Stimulated activated CD8-positive, alpha-beta memory T cell treated with anti-CD3 and anti-CD28 coated beads, Interleukin-4, amount 100 ng/mL, for 1 hour (primary cell): ENCODE measurements at places on chromosomes 4 and X.

DNA sequence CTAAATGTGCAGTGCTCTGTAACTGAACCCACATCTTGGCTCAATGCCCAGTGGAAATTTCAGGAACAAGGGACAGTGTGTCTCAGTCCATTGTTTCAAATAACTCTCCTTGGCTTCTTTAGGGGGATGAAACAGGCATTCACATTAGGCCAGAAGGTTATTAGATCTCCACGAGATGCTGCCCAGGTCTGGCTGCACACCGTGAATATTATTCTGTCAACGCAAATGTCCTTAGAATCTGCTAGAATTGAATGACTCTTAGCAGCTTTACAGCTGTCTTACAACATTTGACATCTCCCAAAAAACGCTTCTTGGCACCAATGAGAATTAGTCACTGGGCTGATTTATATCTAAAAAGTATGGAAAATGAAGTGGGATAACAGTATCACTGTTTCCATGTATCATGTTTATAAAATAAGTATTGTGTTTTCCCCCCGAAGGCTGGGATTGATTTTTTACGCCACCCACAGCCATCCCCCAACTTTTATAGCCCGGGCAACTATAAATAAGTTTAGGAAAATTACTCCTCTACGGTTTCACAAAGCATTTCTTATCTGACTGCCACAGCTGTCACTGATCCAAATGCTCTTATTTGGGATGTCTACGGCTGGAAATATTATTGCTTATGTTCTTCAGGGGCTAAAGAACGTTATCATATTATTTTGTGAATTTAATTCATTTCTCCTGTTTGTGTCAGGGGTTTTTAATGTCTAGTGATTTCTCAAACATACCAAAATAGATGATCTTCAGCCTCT is 559.7 kb upstream of the FAT1 start:
- DNase-seq, result no peak

- no peak for DNase-seq
These were observed 70.2 kb downstream of the SUPT20HL2 start for GRCh38 chrX:24243692-24244091.

DNA sequence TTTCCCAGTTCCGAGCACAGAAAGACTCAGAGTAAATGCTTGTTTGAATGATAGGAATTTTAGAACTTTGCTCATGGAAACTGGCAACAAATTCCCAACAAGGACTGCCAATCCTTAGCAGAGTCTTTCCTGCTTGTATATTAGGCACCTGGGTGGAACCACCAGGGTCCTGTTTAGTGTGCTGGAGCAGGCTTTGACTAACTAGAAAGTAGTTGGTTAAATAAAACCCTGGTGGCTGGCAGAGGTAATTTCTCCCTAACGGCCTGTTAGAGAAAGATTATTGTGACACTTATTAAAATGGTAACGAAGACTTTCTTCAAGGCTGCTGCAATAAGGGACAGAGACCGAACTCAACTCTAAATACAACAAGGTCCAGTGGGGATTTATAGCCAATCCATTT is 103.6 kb upstream of the TEX13D start:
- DNase-seq, result no peak

- DNase-seq, result no peak
These were observed 3.7 kb upstream of the FAT1 start for GRCh38 chr4:186727169-186727976.

GRCh38 chr4:183988874-183989273 is 83.8 kb downstream of the STOX2 start:
- DNase-seq, result no peak

- DNase-seq, result no peak
These were observed 2184.4 kb upstream of the AGA start for GRCh38 chr4:179626687-179627086.

DNA sequence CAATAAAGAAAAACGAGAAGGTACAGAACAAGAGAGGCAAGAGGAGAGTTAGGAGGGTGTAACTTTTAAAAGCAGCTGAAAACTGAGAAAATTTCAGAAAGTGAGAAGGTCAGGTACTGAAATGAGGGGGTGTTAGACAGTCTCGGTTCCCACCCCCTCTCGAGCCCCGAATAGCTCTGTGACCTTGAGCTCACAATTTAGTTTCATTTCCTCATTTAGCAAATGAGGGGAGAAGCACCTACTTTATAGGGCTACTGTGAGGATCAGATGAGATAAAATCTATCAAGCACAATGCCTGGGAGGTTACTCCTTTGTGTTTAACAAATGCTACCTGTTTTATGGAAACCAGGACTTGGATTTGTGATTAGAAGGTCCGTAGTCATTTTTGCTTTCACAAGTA is 4.9 kb downstream of the UGT8 start:
- no peak for DNase-seq

GRCh38 chrX:96837808-96838207 is 45.9 kb upstream of the RPA4 start:
- DNase-seq, result no peak

DNA sequence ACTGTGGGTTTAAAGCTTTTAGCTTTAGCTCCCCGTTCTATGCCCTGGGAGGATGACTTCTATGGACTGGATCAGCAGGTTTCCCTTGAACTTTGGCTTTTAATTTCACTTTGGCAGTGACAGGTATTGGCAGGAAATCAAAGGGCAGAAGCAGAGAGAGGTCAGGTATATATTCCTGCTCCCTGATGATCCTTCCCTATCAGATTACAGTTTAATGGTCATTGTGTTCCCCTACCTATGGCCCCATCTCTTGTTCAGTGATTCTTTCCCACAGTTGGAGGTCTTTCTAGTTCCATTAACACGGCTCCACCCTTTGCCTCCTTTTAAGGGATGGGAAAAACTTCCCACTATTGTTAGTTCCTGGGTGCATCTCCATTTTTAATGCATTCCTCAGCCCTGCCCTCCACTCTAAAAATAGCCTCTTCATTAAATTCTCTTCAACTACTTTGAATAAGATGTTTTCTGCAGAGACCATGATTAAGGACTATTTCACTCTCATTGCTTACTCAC is 107.8 kb upstream of the TMEM47 start:
- DNase-seq, result no peak

DNA sequence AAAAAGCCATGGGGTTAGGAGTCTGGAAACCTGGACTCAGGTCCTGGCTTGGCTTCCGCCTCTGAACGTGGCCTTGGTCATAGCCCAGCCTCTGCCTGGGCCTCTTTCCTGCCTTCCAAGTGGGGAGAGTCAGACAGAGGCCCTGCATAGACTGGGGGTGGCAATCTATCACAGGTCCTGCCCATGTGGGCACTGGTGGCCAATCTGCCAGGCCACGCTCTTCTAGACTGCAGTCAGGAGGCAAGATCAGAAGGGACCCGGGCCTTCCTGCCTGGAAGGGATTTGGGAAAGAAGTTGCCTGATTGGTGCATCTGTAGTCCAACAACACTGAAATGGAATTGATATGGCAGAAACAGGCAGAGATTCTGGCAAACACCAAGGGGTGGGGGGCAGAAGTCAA is 46.1 kb downstream of the CNGA2 start:
- DNase-seq, result no peak

DNA sequence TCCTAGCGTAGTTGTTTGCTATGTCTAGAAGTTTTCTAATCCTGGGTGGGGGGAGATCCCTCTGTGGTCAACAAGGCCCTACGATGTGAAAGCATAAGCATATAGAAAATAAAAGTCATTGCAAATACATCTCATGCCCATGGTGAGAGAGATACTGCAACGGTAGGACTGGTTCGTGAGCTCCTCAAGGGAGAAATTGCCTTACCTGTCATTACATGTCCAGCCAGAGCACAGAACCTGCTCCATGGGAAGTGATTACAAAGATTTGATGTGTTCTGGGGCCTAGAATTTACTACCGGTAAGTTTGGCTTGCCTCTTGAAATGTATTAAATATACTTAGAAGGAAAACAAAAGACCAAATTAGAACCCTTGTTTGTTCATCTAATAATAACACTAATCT is 60.9 kb upstream of the FAM47B start:
- no peak for DNase-seq

GRCh38 chr4:84529169-84529751 is 30.2 kb upstream of the NKX6-1 start:
- DNase-seq, result no peak

DNA sequence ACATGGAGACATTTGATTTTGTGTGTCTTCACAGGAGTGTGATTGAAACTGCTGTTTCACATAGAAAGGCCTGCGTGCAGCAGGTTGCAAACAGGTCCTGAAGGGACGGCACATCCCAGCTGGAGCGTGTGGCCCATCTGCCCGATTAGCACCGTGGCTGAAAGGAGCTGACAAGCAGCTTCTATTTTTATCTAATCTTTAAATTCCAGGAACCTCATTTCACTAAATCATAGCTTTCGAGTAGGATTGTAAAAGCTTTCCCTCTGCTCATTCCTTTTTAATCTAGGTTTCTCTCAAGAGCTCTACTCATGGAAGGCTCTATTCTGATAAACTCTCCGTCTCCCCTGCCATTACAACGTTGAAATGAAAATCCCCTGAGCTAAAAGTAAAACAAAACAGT is 106.8 kb downstream of the FSTL5 start:
- DNase-seq, result no peak

DNA sequence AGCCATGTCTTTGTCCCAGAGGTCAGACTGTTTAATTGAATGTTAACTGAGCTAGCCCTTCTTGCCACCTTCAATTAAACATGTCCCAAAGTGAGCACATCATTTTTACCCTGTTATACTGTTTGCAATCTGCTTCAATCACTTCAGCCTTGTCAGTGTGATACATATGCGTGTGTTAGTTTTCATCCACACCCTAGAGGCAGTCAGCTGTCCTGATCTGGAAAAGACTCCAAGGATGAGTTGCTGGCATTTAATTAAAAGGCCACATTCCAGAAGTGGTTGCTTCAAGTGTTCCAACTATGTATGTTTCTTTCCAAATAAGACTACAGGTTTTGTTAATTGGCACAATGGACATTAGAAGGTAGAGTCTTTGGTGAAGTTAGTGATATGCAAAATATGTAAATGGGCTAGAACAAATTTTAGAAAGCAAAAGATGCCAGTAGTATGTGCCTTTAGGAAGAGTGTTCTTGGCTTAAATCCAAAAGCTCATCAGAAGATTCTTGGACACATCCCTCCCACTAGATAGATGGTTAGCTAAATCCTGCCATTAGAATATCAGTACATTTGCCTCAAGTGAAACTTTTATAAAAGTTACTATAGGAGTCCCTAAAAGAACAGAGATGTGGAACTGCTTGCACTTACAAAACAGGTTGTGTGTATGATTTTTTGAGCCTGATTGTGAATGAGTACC is 79.5 kb upstream of the SLIT2 start:
- DNase-seq, result no peak

DNA sequence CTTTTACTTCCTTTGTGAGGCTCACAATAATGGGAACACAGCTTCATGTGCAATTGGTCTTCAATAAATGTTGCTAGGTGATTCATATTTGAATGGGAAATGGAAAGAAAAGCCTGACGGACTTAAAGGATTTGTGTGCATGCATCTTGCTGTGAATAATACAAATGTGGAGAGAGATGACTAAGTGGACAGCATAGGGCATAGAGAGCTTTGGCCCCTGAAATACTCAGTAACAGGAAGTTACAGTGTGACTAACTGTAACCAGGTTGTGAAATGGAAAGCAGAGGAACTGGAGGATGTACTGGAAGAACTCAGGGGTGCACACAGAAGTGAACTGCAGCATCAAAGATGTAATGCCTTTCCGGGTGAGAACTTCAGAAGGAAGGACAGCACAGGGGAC is 206.7 kb downstream of the MGST2 start:
- no peak for DNase-seq

DNA sequence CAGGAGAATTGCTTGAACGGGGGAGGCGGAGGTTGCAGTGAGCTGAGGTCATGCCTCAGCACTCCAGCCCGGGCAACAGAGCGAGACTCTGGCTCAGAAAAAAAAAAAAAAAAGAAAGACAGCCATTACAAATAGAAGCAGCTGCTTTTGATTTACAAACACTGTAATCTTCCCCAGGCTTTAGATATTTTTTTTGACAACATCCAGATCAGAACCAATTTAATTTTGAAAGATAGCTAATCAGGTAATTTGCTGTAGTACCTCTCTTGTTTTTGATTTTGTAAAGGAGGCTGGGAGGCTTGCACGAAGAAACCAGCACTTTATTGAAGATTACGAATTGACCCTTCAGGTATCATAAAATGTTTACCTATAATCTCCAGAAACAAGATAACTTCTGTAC is 107.0 kb downstream of the LDB2 start:
- DNase-seq, result no peak

DNA sequence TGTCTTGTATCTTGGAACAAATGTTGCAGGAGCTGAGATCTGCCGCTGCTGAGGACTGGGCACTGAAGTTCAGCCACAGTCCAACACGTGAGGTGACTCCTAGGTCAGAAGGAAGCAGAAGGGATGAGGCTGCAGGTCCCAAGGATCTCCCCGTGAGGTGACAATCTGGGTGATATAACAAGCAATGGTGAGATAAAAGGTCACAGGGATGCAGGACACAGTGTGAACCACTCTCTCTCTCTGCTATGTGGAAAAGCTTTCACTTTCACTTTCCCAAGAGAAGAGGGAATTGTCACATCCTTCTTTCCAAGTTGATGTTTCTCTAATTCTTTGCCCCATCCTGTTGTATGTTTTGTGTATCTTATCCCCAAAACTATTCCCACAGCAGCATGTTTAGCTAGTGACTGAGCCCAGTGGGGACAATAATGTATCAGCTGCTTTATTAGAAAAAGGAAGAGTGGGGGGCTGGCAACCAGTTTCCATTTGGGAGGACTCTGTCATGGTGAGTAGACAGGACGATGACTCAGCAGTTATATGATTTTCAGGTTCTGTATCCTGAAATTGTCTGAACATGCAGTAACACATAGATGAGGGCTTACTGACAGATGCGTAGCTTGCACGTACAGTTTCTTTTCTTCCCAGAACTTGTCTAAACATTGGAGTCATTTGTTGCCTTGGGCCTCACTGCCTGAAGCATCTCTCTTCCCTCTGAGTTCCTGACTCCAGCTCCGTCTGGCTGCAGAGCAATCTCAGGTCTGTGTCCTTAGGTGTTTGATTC is 1415.8 kb upstream of the TENM3 start:
- DNase-seq, result no peak

GRCh38 chrX:108438110-108438623 is at the start of gene COL4A6:
TSS of gene COL4A6 (minus strand) at chrX:108438422. CDS start at chrX:108438196, 226 bp downstream.
- no peak for DNase-seq

- no peak for DNase-seq
These were observed 14.5 kb downstream of the CRMP1 start for GRCh38 chr4:5878359-5878758.

GRCh38 chrX:26651755-26652154 is 435.8 kb downstream of the MAGEB5 start:
- DNase-seq, result no peak
